ENCODE measurements at places on chromosomes 1 and 21.

GRCh38 chr1:204317170-204317569, 42.6 kb downstream of the PLEKHA6 start:
- no peak for DNase-seq

DNA sequence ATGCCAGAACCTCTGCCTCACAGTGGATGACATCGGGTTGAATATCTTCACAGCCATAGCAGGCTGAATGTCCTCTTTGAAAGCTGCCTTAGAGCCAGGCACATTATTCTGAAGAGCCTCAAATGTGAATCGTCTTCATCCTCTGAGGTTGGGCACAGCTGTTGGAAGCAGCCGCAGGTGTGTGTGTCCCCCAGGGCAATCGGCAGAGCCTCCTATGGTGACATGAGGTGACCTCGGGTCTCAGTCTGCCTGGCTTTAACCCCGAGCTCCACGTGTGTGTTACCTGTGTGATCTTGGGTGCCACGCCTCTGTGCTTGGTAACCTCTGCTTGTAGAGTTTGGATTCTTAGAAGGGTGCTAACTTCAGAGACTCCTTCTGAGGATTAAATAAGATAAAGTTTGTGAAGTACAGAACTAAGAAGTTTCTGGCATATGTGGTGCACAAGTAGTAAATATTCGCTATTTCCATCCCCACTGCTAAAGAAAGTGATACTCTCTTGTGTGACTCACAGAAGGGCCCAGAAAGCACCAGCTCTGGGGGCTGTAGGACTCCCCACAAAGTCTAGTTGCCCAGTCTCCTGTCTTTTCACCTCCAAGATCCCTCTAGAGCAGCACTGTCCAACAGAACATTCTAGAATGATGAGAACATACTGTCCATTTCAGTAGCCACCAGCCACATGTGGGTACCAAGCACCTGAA, 500.9 kb downstream of the NPHP4 start:
- DNase-seq, result no peak

GRCh38 chr1:239288820-239289554, 97.4 kb upstream of the CHRM3 start:
- no peak for DNase-seq

GRCh38 chr1:154996966-154997701, 3.7 kb downstream of the LENEP start:
- DNase-seq, result no peak

GRCh38 chr1:25009671-25010262, 79.7 kb upstream of the RUNX3 start:
- DNase-seq, result no peak

- DNase-seq, result no peak
Measured at GRCh38 chr1:26164036-26164860, 4.5 kb downstream of the C1orf232 start.

GRCh38 chr1:44031252-44032169, at the start of gene SLC6A9:
Gene SLC6A9, minus strand, starts transcription at chr1:44031462. Its CDS starts 7,185 bp downstream, at chr1:44024277.
- peak; percentile 81 for DNase-seq

GRCh38 chr1:244087611-244088010, 36.5 kb downstream of the ZBTB18 start:
- DNase-seq, result no peak

DNA sequence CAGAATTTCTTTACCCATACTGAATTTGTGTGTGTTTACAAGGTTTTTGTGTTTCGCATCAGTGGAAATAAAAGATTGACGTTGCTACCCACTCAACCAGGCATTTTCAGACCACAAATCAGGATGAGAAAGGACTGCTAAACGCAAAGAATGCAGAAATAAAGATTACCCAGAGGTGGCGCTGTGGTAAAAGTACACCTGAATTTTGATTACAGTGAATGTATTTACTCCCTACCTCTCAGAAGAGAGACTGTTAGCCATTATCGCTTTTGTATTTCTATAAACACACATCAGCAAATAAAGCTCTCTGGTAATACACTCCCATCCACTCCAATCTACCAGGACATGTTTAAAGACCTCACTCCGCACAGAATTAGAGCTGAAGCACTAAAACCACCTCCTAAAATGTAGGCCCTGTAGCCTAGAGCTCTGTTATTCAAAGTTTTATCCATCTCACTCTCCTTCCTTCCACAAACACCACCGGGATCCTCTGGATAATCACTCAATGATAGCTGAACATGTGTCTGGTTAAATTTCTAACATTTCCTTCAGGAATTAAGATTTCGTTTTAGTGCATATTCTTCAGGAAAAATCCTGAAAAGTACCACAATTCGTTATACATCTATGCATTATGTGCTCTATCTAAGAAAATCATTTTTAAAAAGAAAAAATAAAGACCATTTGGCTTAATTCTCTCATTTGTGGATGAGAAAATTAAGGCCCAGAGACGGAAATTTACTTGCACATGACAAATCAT, 2.5 kb upstream of the LMO4 start:
- DNase-seq, result peak; percentile 49

GRCh38 chr1:41242342-41243078, 404 bp upstream of the SCMH1 start:
- DNase-seq, result no peak

GRCh38 chr1:218529646-218530300, 184.6 kb downstream of the TGFB2 start:
- peak; percentile 23 for DNase-seq

DNA sequence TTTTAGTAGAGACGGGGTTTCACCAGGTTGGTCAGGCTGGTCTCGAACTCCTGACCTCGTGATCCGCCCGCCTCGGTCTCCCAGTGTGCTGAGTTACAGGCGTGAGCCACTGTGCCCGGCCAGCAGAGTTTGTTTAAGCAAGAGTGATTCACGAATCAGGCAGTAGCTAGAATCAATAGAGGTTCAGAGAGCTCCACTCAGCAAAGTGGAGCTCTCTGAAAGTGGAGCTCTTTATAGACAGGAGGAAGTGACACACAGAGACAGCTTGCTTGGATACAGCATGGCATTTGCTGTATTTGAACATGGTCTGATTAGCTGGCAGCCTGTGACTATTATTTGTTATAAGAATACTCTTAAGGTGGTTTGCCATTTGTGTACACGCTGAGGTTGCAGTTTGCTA, 27.1 kb upstream of the CD34 start:
- peak; percentile 57 for DNase-seq

- no peak for DNase-seq
Measured at GRCh38 chr1:108951242-108951641, 12.0 kb downstream of the CLCC1 start.

DNA sequence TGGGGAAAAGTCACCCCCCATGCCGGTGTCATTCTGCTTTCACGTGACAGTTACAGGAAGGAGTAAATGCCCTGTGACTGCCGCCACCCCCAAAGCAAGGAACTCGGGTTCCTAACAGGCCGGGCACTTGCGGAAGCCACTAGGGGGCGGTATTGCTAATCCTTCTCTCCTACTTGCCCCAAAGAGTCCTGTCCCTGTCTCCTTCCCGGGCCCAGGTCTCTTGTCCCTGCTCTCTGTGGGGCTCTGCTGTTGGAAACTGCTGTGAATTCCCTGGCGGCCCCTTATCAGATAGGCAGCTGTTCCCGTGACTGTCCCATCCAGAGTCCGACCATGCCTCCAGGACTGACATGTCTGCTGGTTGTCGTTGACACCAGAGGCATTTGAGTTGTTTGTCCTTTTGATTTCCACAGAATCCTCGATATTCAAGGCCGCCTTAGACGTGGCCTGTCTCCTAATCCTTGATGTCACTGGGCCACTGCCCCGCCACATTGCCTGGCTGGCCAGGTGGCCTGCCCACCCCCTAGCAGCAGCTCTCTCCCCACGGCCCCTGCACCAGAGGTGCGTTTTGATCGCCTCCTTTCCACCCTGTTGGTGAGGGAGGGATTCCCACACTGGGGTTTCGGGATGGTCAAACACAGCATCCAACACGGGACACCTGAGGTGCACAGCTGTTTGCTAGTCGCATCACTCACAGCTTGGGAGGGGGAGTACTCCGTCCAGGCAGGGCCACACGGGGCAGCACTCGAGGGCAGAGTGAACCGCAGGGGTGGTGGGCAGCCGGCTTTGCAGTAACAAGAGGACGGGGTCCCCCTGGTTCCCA, 37.3 kb downstream of the CHAF1B start:
- peak; percentile 71 for DNase-seq

DNA sequence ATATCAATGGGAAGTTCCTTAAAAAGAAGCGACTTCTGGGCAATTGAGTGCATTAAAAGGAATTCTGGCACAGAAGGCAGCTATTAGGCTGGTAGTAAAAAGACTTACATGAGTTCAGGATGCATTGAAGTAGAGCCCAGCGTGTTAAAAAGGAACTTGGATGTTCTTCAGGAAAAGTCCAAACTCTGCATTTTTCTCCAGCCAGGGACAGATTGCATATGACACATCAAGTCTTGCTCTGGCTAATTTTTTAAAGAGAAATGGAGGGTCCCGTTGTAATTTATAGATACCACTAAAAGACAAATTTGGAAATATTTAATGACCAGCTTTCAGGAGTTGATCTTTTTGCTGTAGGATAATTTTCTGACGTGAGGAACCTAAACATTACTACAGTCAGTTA, 1.2 kb downstream of the TPRG1L start:
- no peak for DNase-seq

- DNase-seq, result no peak
Measured at GRCh38 chr1:204970937-204971336, 72.1 kb upstream of the CNTN2 start.

DNA sequence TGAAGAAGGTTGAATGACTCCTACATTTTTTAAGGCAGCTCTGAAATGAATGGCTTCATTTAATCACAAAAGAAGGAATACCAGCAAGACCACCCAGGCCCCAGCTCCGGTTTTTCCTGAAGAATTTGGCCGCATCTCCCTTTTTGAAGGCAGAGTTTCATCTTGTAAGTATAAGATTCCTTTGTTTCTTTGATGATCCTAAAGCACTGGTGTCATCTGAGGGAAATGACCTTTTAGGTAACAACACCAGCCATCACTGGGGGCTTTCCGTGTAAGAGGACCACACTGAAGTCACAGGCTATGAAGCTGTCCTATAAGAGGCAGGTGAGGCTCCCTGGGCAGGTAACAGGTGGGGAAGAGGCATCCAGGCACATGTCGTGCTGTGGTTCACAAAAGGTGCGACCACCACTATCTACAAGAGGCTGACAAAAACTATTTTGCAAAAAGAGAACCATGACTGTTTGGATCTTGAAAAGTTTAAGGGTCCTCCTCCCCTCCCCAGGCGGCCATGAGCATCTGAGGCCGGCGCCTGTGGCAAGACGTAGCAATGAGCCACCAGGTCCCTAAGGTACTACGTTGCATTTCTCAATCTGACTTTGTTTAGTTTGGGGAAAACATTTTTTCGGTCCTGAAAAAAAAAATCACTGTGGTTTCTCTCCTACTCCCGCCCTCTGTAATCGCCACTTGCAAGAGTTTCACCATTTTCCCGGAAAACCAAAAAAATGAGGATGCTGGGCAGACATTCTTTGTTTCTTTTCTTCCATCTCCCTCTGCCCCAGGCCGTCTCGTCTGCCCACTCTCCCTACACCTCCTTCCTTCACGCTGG, 46.3 kb upstream of the IRF2BP2 start:
- DNase-seq, result peak; percentile 6

DNA sequence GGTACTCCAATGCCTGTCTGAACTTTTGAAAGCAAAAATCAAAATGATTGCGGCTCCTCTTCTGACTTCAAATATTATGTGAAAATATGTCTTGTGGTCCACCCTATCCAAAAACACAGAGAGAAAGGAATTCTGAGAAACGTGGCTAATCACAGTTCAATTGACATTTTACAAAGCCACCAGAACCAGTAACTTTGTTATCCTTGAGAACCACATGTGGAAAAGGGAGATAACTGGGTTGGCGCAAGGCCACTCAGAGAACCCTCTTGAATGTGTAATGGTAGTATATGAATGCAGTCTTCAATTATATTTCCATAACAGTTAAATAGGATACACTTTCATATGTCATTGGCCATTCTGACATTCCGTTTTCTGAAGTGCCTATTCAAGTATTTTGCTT, 1030.0 kb upstream of the TMPRSS15 start:
- no peak for DNase-seq

- DNase-seq, result peak; percentile 48
Measured at GRCh38 chr21:31098576-31099005, 60.3 kb upstream of the KRTAP19-8 start.

DNA sequence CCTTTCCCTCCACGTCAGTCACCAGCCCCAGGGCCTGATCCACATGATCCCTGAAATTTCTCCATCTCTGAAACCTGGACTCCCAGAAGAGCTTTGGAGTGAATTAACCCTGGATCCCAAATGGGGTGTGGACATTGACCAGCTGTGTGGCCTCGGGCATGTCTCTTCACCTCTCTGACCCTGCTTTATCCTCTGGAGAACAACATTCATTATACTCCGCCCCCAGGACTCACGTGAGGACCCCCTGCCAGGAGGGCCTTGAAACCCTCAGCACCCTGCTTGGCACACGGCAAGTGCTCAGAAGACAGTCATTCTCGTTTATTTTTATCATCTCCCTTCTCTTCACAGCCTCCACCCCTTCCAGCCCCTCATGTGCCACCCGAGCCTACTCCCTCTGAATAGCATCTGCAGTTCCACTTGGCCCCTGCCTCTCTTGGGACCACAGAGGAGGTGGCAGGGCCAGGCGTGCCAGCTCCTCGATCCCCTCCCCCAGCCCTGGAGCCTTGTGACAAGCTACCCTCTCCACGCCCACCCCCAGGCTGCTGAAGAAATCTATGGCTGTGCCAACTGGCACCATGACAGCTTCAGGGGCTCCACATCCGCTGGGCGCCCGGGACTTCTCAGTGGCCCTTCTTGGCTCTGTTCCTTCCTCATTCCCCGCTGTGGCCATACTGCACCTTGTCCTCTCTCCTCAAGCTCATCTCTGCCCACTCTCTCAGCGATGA, 18.0 kb downstream of the ADGRB2 start:
- no peak for DNase-seq

DNA sequence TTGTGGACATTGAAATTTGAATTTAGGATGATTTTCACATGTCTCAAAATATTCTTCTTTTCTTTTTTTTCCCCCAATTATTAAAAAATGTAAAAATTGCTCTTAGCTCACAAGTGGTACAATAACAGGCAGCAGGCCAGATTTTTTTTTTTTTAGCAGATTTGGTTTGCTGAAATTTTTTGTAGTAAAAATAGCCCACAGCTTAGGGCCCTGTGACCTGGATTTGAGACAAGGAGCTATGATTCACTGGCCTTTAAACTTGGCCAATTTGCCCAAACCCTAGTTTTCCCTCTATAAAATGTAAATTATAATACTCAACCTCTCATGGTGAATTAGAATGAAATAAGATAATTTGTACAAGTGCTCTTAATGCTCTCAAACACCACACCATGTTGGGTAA, 253.8 kb downstream of the DYRK1A start:
- DNase-seq, result no peak
